HCEC 1CT (cell line): ENCODE measurements at places on chromosomes 12 and 14.

- DNase-seq, result no peak
Measured at GRCh38 chr14:30791522-30792351, 82.6 kb upstream of the COCH start.

DNA sequence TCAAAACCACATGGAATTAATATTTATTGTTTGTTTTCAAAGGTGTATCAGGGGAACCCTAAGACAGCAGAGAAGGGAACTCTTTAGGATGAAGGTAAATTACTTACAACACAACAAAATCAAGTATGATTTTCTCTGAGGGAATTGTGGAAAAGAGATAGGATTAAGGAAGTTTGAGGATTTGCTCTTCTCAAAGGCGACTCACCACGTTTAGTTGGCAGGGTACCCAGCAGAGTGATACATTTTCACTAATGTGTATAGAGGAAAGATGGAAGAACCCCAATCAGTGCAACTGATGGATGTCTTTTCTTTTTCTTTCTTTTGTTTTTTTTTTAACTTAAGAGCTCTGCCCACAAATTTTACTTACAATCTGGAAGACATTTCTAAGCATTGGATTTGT is 499.2 kb downstream of the CCER1 start:
- DNase-seq, result no peak

DNA sequence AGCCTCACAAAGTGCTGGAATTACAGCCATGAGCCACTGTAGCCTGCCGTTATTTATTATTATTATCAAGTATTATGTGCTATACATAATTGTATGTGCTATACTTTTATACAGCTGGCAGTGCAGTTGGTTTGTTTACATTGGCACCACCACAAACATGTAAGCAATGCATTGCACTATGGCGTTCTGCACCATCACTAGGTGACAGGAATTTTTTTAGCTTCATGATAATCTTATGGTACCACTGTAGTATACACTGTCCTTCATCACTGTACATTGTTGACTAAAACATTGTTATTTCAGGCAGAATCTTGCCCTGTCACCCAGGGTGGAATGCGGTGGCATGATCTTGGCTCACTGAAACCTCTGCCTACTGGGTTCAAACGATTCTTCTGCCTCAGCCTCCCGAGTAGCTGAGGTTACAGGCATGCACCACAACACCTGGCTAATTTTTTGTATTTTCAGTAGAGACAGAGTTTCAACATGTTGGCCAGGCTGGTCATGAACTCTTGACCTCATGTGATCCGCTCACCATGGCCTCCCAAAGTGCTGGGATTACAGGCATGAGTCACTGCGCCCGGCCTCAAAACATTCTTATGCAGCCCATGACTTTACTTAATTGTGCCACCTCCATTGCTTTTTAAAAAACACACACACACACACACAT is 17.1 kb downstream of the MRPL42 start:
- DNase-seq, result peak; percentile 65

DNA sequence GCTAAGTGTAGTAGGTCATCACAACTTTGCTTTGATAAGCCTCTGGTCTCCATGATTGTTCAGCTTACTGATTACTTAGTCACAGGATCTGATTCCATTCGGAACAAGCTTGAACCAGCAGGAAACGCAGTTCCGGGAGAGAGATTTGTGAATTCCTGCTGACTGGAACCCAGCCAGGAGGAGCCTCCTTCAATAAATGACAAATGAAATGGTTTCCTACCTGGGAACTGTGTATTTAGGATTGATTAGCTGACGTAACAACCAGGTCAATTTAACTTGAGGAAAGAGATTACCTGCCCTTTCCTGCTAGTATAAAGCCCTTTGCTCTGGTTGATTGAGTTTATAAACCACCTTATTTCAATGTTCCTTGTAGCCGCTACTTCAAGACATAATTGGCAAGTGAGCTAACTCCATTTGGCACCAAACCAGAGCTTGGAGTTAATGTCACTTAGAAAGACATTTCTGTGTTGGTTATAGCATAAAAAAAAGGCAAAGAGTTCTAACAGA is 35.1 kb upstream of the KCNH3 start:
- DNase-seq, result peak; percentile 49

DNA sequence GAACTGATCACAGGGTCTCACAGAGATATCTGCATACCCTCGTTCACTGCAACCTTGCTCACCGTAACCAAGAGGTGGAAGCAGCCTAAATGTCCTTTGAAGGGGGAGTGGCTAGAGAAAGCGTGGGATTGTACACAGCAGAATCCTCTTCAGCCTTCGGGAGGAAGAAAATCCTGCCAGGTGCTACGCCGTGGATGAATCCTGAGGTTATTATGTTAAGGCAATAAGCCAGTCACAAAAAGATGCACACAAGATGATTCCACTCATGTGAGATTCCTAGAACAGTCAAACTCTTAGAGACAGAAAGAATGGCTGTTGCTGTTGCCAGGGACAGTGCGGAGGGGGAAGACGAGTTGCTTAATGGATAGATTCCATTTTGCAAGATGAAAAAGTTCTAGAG is 39.6 kb upstream of the SFSWAP start:
- no peak for DNase-seq

DNA sequence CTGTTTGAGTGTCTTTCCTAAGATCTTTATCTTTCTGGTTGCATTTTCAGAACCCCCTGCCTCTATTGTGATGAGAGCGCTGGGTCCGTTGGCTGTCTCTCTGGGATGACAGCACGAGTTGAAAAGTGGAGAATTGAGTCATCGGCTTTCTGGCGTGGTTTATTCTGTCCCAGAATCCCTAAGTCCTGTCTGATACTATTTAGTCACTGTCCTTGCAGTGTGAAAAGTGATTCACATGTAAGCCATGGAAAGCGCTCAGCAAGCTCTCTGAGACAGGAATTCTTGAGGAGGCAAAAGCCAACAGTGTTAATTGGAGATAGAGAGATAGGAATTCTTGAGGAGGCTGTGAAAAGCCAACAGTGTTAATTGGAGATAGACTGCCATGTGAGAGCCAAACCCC is 121.7 kb downstream of the CHST11 start:
- peak; percentile 63 for DNase-seq

GRCh38 chr12:49887091-49887490 is 16.6 kb downstream of the FAIM2 start:
- DNase-seq, result no peak
